ENCODE measurements at places on chromosomes 1 and 21.
A peak's percentile ranks its signal among the peaks of the same experiment; 100 is the strongest.

DNA sequence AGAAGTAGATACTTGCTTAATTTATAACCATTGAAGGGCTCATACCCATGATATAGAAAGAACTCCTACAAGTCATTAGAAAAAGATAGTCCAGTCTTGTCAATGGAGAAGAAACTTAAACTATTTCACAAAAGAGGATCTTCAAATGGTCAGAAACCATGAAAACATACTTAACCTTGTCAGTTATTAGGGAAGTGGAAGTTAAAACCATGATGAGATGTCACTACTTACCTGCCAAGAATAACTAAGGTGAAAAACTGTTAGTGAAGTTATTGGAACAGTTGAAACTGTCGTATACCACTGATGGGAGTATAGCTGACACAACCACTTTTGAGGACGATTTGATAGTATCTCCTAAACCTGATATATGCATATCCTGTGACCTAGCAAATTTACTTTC lies 46.8 kb downstream of the OSBPL9 start:
- no peak for DNase-seq

DNA sequence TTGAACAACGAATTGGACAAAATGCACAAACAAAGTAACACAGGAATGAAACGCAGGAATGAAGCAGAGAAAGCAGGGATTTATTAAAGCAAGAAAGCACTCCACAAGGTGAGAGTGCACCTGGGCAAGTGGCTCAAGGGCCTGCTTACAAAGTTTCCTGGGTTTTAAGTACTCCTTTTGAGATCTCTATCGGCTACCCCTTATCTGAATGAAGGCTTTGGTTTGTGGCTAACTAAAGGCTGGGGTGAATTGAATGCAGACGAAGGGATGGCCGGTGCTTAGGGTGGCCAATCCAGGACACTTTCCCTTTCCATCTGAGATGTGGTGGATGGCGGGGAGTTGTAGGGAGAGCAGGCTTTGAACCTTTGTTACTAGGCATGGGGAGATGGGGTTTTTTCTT lies 151.4 kb upstream of the KIAA0040 start:
- no peak for DNase-seq

DNA sequence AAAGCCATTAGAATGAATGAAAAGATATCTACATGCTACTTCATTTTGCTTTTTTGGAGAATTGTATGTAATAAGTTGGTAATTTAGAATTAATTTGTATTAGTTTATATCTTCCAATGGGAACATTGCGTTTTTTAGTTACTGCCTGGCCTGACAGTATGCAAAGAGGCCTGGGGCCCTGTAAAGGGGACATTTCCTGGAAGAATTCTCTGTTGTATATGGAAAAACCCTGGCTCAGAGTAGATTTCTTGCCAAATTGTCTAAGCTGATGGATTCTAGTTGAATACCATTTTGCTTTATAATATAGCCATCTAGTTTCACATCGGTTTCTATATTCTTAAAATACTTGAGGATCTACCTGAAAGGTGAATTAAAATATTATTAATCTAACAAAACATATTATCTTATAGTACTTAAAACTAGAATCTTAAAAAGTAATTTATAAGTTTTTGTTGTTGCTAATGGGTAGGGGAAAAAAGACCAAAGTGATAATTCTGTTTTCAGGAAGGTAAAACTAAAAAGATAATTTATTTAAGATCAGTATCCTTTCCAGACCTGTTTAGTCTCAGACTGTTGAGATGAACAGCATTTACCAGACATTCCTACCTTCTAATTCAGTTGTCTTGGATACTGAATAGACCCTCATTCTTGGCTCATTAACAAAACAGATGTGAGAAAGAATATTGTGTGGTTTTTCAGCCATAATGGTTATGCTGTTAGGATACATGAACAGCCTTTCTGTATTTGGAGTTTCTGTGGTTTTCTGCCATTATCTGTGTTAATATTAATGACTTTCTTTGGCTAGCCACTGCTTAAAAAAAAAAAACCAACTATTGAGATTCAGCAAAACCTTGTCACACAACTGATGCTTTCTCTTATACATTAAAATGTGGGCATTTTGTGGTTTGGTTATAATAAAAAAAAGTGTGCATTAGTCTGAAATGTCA lies 4.8 kb downstream of the AGO3 start:
- DNase-seq, result no peak

DNA sequence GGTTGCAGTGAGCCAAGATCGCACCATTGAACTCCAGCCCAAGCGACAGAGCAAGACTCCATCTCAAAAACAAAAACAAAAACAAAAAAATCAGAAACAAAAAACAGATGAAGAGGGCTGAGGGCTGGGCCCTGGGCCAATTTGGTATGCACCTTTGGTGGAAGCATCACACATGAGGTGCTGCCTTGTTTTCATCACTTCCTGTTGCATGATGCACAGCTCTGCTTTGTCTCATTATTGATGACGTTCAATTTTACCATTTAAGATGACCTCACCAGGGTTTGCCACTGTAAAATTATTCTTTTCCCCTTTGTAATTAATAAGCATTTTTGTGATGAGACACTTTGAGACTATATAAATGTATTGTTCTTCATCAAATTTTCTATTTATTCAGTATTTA lies 9.8 kb upstream of the IFNAR2 start:
- DNase-seq, result no peak

GRCh38 chr1:248886237-248886895 lies 19.7 kb upstream of the PGBD2 start:
- no peak for DNase-seq

DNA sequence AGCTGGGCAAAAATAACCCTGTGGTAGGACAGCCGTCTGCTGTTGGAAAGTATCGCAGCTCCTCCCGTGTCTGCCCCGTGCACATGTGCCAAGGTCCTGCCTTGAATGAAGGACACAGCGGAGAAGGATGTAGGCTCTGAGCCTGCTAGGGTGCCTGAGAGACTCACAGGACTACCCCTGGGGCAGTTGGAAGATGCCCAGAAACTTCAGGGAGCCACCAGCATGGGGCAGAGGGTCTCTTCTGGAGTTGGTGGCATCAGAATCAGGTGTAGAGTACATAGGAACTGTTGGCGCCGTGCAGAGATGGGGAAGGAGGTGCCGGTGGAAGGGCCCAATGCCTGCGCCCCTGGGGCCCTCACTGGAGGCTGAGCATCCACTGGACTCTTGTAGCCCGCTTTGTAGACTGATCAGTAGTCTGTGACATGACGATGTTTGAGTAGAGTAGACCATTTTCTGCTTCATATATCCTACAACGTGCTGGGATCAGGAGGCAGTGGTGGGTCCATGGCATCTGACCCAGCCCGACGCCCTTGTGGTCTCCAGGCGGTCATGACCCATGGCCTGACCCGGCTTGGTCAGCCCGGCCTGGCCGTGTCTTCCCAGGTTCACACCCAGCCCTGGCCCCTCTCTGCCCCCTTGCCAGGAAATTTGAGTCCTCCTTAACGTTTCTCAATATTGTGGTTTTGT lies 5.3 kb upstream of the C1orf174 start:
- no peak for DNase-seq

GRCh38 chr21:42027085-42027821 lies 17.1 kb upstream of the ZBTB21 start:
- DNase-seq, result no peak

GRCh38 chr1:194084755-194085154 lies 898.3 kb upstream of the B3GALT2 start:
- DNase-seq, result no peak

DNA sequence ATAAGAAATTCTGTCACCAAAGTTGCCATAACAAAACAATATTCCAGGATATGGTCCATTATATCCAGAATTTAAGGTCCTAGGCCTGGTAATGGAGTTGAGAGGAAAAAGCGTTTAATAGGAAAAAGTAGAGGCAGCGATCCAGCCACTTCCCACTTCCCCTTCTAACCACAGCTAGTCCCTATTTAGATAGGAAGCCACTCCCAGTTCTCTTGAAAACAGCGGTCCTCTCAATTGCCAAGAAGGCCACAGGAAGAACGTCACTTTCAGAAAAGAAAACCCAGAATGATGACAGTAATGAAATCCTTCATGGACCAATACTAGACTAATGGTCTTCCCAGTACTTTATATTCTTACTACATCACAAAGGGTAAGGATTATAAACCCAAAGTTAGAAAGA lies 38.6 kb downstream of the ABL2 start:
- no peak for DNase-seq

DNA sequence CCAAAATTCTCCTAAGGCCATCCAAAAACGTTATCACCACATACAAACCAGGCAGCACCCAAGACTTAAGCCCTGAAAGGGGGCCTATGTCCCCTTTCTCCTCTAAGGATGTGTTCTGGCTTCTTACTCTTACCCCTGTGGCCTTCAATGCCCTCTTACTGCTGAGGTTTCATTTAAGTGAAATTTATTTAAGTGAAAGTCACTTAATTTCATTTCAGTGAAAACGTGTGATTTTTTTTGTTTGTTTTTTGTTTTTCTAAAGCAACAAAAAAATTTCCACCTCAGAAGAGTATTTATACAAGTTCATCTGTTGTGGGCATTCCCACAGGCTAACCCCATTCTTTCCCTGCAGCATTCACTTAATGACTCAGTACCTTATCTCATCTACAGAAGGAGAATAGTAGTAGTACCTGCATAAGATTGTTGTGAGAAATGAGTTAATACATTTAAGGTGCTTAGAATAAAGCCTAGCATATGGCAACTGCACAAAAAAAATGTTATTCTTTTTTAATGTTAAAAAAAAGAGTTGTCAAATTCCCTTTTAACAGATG lies 220.6 kb downstream of the CHRM3 start:
- DNase-seq, result no peak

DNA sequence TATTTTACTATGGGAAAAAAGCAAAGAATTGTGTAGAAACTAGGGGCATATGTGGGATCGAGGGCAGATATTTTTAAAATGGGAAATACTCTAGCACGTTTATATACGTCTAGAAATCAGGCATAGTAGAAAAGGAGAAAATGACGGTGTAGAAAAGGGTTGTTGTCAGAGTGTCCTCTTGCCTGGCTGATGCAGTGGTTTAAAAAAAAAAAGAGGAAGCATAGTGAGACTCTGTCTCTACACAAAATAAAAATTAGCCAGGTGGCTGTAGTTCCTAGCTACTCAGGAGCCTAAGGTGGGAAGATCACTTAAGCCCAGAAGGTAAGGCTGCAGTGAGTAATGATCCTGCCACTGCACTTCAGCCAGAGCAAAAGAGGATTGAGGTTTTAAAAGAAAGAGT lies 64.7 kb upstream of the LRRC7 start:
- no peak for DNase-seq

- no peak for DNase-seq
Measured at GRCh38 chr1:5329068-5329739, 663.0 kb downstream of the NPHP4 start.

GRCh38 chr1:230057681-230058565 lies 9.1 kb upstream of the GALNT2 start:
- no peak for DNase-seq

- DNase-seq, result no peak
Measured at GRCh38 chr1:108865316-108865910, 8.5 kb upstream of the AKNAD1 start.

DNA sequence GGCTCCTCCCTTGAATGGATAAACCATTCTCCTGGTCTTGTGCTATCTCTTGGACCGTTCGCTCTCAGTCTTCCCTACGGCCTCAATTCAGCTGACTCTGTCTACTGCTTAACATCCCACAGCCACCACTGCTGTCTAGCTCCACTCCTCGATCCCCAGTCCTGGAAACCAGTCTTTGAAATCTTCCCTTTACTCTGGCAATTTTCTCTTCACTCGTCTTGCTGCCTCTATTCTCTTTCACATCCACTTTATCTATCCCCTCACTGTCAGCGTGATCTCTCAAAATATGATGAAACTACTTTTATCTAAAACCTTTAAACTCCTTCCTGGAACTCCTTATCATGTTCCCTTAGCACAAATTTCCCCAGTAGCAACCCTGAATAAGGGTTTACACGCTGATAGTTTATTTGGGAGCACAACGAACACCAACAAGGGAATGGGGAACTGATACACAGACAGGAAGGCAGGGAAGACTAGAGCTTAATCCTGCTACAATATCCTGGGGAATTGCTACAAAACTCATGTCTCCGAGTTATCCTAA lies 131.6 kb upstream of the SAMSN1 start:
- no peak for DNase-seq

GRCh38 chr21:36065497-36066036 lies 4.3 kb upstream of the CBR1 start:
- DNase-seq, result peak; percentile 10

DNA sequence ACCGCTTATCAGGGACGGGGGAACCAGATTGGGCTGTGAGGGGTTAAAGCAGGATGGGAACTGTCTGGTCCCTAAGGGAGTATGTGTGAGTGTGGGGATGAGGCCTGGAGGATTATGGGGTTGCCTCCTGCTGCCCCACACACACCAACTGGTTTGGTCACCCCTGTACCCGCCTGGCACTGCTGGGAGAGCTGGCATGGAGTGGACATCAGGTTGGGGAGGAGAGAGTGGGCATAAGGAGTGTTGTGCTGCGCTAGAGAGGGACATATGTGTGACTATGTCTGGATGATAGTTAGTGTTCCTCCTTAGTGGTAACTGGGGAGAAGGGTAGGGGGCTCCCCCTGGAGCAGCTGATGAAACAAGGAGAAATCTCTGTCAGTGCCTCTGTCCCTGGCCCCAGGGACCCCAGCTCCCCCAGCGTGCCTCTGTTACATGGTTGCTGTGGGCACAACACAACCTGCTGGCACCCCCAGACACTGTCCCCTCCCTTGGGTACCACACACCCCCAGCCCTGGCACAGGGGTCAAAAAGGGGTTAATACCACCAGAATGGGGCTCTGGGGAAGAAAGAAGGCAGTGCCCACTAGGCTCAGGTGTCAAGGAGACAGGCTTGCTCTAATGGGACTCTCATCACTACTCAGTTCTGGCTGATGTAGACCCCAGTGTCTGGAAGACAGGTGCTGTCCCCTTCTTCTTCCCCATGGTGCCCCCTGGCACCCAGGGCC lies 1.9 kb downstream of the ZBTB7B start:
- no peak for DNase-seq

DNA sequence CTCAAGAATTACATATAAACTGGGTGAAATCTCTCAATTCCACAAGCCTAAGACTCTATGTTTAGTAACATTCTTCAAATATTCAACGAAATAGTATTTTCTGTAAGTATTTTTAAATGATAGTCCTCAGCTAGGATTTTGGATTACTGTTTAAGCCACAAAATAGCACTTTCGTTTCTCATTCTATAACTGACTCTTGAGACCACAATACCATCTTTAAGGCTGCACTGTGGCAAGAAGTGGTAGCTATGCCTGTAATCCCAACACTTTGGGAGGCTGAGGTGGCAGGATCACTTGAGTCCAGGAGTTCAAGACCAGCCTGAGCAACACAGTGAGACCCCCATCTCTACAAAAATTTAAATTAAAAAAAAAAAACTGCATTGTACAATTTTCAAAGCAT lies 126.7 kb downstream of the CDC42BPA start:
- no peak for DNase-seq

- no peak for DNase-seq
Measured at GRCh38 chr21:44529503-44530125, 10.4 kb downstream of the KRTAP10-1 start.

All from stimulated activated CD4-positive, alpha-beta T cell treated with anti-CD3 and anti-CD28 coated beads, Interleukin-12 subunit alpha, Interleukin-12 subunit beta, amount 100 ng/mL, for 48 hours (primary cell).